NCI-H460 (cell line): ENCODE measurements at places on chromosomes 16 and 17. TPM values are rescaled to one million over a fixed set of nuclear protein-coding genes. Genes with fewer than 3 reads are reported as not detected.

Gene TNS4
- total RNA-seq, result 0.10 and 0.32 TPM in 2 replicates

Gene OTOA
- not detected in 2 replicates for total RNA-seq

Gene MKS1
- 20.2 and 22.1 TPM in 2 replicates for total RNA-seq

Gene PPP1R27
- total RNA-seq, result not detected in 2 replicates

Gene FA2H
- total RNA-seq, result 0.45 and 0.98 TPM in 2 replicates

Gene P2RX5
- total RNA-seq, result 28.7 and 28.9 TPM in 2 replicates

Gene RBFOX1
- total RNA-seq, result not detected in 2 replicates

Gene KRTAP9-4
- not detected in 2 replicates for total RNA-seq

Gene SLC5A11
- not detected in 2 replicates for total RNA-seq

Gene KRT40
- total RNA-seq, result not detected in 2 replicates

Gene COQ9
- 104 and 113 TPM in 2 replicates for total RNA-seq

Gene TP53TG3C
- not detected in 2 replicates for total RNA-seq

Gene SLC22A31
- total RNA-seq, result 0.17 TPM in 1 of 2 replicates, not detected in the other

Gene CES5A
- not detected in 2 replicates for total RNA-seq

Gene TMEM235
- total RNA-seq, result not detected in 2 replicates

Gene ASGR1
- total RNA-seq, result 0.22 TPM in 1 of 2 replicates, not detected in the other

Gene CMTM1
- 1.7 and 3.2 TPM in 2 replicates for total RNA-seq

Gene INTS2
- total RNA-seq, result 24.2 and 29.7 TPM in 2 replicates

Gene SSTR5
- 0.40 TPM in 1 of 2 replicates, not detected in the other for total RNA-seq
